NCI-H187 (cell line): ENCODE measurements at places on chromosomes 11 and 22.

DNA sequence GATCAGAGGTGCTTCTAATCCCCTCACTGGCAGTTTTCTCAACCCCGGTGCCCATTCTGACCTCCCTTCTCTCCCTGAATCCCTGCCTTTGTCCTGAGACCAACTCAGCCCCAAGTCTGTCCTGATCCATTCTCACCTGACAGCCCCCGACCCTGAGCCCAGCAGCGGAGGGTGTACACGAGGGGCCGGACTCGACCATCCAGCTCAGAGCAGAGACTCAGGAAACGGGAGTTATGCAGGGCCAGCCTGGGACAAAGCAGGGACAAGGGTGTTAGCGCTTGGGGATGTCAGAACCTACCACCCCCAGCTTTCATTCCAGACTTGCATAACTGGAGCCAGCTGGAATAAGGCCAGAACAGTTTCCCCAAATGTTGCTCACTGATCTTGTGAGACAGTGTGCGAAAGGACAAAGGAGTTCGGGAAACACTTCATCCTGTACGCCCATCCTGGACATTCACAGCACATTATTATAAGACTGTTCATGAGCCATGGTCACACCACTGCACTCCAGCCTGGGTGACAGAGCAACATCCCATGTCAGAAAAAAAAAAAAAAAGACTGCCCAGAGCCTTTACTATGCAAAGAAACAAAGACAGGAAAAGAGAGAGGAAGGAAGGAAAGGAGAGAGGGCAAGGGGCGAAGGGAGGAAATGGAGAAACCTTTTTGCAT, 3.5 kb upstream of the EEF1G start:
- DNase-seq: no peak

DNA sequence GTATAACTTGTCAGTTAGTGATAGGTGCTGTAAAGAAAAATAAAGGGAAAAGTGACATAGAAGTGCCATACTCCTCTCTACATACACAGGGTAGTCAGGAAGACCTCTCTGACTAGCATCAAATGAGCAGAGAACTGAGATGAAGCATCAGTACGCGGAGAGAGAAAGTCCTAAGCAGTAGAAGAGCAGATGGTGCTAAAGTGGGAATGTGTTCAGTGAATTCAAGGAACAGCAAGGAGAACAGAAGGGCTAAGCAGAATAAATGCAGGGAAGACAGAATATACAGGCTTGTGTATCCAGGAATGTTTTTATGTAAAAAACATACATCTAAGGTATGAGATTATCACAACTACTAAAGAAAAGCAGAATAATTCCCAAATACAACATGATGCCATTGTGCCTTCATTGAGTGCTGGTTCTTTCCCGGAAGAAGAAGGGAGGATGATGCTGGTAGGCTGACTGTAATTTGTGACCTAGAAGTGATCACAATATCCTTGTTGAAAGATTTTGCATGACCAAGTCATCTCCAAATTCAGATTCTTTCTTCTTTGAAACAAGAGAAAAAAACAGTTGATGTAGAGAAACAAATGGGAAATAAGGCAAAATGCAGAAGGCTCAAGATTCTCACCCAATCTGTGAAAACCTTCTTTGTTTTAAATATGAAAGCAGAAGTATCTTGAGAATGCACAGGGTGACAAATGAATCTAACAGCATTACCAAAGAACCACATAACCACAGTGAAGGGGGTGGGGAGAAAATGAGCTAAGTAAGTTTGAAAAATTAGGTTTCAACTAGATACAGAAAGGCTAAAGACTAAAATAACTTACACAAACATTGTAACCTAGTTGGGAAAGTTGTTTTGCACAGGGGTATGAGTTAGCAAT, 20.5 kb downstream of the MRE11 start:
- no peak for DNase-seq

- no peak for DNase-seq
Measured at GRCh38 chr22:49810363-49811019, 17.2 kb downstream of the BRD1 start.

GRCh38 chr11:117303646-117304315, 12.3 kb downstream of the BACE1 start:
- no peak for DNase-seq

DNA sequence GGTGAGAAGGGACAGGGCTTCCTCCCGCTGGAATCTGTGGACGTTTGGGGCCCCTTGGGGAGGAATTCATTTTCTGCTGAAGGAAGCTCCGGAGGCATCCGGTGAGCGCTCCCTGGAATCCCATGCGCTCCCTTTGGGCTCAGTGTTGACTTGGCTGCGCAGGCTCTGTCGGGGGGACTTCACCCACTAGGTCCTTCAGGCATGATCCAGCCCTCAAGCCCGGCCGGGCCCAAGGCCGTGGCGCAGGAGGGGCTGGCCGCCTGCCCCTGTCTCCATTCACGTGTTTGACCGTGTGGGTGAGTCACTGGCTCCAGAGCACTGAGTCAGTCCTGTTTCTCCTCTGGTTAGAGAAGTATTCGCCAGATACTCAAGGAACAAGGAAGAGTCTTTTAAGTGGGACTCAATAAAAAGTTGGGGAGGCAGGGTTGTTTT, 1.4 kb downstream of the CTTN start:
- no peak for DNase-seq

GRCh38 chr22:17726006-17726927, 48.0 kb downstream of the BID start:
- no peak for DNase-seq

DNA sequence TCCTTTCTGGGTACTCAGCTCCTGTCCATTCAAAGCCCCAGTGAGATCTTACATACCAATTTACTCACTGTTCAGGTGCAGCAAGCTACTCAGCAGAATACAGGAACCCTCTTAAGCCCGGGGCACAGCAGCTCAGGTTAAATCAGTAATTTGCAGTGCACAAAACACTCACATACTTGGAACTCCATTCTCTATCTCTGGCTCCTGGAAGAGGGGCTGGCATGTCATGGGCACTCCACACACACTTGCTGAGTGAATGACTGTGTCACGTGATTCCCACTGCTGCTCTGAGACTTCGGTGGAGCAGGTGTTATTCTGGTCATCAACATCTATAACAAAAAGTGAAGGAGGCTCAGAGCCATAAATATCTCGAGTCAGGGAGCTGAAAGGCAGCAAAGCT, 157.3 kb upstream of the BDNF start:
- no peak for DNase-seq

DNA sequence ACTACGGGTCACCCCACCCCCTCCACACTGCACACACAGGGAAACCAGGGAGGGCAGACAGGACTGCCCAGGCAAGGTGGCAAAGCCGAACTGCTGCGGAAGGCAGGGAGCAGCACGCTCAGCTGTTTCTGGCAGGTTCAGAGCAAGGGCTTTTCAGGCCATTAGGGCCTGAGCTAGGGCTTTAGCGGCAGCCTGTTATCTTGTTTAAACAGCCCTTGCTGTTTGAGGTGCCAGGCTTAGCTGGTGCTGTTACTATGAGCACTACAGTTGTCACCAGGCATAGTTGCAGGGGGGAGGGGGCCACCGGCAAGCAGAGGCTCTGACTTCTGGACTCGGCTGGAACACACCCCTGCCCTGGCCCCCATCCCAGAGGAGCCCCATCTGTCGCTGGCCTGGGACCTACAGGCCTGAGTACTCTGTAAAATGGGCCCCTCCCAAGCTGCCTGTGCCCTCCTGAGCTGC, 34.9 kb downstream of the RSPH14 start:
- DNase-seq: no peak

DNA sequence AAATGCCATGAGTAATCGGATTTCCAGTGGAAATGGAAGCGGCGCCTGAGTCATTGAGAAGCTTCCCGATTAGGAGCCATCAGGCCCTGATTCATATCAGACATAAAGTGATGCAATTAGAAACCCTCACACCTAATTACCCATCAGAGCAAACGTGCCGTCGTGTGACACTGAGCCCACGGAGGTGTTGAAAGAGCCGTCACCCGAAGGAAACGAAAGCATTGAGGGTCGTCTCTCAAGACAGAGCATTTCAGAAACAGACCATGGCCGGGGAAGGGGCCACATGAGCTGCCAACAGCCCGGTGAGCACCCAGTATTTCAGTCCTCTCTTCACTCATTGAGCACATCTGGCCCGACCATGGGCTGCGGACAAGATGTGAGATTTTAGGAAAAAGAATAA, 829.3 kb downstream of the TBC1D22A start:
- DNase-seq: no peak

- no peak for DNase-seq
Measured at GRCh38 chr22:27306771-27307170, 494.8 kb downstream of the MN1 start.

DNA sequence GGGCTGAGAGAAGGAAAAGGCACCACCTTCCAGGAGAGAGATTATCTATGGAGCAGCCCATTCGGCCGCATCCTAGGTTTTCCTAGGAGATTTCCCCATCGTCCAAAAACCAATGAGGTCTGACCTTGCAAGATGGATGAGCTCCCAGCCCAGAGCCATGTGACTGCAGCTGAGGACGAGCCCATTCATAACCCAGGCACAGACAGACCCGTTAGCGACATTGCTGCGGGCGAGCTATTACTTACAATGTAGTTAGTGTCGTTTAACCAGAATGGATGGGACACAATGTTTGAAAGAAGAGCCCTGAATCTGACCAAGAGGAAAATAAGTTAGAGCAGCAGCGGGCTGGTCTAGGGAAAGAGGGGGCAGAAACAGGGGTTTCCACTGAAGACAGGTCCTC, 395.9 kb upstream of the CADM1 start:
- no peak for DNase-seq

GRCh38 chr11:115743719-115744118, 239.5 kb upstream of the CADM1 start:
- no peak for DNase-seq

DNA sequence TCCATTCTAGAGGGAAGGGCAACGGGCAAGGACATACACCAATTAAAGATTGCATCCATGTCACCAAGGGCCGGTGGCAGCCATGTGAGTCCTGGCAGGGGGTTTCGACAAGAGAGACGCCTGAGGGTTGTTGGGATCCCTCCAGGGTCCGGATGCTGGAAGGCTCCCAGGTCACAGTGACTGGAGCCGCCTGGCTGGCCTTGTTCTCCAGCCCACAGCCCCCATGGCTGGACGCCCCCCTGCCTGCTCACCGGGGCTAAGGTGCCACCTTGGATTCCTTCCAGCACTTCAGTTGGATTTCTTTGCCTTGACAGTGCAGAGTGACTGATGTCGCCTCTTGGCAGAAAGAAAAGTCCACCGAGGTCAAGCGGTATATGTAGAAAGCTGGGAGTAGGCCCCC, 42.6 kb downstream of the ANO1 start:
- DNase-seq: no peak

GRCh38 chr11:113279591-113279990, 34.8 kb upstream of the TTC12 start:
- no peak for DNase-seq

DNA sequence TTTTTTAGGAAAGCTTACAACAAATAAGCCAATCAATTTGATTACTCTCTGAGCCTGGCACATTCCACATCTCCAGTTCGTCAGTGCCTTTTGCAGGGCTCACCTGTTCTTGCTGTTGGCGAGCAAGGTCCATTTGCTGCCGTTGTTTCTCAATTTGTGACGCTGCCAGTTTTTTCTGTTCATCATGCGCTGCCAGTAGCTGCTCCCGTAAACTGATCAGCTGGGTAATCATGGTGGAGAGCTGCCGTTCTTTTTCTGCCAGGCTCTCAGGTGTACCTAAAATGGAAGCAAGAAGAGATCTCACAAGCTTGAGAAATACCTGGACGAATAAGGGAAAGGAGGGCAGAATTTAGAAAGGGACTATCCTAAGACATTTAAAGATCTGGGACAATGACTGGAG, 169.7 kb downstream of the SOX6 start:
- DNase-seq: no peak

GRCh38 chr11:103947546-103947919, 88.9 kb upstream of the DDI1 start:
- DNase-seq: no peak

DNA sequence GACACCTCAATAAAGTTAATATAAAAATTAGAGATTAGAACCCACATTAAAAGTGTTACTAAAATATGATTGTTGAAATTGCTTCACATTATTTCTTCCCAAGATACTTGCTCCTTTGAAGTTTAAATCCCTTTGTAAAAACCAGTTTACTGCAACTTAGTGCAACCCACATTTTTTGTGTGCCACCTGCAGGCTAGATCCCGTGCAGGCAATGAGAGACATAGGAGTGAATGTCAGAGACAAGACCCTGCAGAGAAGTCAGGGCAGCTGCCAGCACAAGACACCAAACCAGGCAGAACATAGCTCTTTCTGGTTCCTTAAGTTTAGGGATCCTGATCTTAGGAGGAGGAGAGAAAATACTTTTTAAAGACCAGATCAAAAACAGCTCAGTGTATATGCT, 142.8 kb upstream of the MTNR1B start:
- no peak for DNase-seq

GRCh38 chr11:126456783-126457542, 101.5 kb downstream of the ST3GAL4 start:
- no peak for DNase-seq

GRCh38 chr11:612201-612960, 3.4 kb downstream of the IRF7 start:
- no peak for DNase-seq
